ENCODE measurements at places on chromosomes 1 and 21.

DNA sequence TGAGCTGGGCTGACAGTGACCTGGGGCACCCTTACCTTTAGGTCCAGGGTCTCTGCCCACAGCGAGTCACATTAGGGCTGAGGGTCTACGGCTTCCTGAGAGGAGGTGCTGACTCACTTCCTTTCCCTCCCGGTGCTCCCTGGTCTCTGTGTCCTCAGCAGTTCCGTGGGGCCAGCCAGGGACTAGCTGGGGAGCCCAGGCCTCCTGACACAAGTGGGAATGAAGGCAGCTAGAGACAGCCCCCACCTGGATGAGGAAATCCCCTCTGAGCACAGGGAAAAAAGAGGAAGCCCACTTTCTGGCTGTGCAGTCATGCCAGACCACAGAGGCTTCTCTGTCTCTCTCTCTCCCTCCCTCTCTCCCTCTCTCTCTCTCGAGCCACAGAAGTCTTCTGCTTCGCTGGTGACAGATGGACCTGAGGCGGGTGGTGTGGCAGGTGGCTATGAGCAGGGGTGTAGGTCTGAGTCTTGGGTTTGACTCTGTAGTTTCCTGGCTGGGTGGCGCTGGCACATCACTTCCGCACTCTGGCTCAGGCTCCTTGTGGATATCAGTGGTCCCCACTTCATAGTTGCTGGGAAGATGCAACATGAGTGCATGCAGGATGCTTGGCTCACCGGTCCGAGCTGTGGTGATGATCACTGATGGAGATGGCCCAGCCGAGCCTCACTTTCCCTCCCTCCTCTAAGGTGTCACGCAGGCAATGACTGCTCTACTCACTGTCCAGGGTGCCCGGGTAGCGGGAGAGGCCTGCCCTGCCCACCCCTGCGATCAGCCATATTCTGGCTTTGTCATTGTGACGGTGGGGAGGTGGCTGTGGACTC, 3.5 kb downstream of the SLC66A1 start:
- no peaks in the 10 kb centered on the region for H3K27me3 ChIP-seq
- DNase-seq, result no peak
- no peak overlapping the region for H3K4me3 ChIP-seq
- peak overlapping the region; percentile 90 for H3K27ac ChIP-seq
- H3K4me1 ChIP-seq, result peaks cover 31% of the 10 kb centered on the region

GRCh38 chr1:202012544-202013478, 2.4 kb downstream of the ELF3 start:
- peaks cover 4% of the 10 kb centered on the region for H3K36me3 ChIP-seq
- no peak overlapping the region for H3K4me3 ChIP-seq
- peaks cover 7% of the 10 kb centered on the region for H3K4me1 ChIP-seq
- DNase-seq, result no peak

DNA sequence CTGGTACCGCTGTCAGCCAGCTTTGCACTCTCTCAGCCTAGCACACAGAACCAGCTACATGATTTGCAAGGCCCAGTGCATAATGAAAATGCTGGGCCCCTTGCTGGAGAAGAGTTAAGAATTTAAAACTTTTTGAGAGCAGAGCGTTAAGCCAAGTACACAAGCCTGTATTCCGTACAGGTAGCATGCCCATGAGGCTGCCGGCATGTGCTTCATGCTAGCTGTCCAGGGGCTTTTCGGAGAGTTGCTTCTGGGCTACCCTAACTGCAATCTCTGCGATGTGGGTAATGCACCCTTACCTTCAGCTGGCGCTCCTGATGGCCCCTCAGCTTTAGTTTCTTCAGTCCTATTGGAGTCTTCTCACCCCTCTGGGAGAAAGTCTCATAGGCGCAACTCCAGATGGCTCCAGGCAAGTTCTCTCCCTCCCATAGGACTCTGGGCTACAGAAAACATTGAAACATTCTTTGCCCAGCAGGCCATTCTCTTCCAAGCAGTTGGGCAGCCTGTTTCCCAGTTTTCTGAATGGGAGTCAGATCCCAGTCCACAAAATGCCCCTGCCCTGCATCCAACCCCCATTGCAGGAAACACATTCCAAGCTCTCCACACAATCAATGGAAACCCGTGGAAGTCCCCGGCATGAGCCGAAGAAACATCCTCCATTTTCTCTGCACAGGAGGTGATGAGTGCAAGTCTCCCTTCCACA, 5.7 kb upstream of the AKT3 start:
- H3K27me3 ChIP-seq, result peaks cover 30% of the 10 kb centered on the region
- no peak overlapping the region for H3K4me3 ChIP-seq
- peaks cover 8% of the 10 kb centered on the region for H3K4me1 ChIP-seq
- H3K27ac ChIP-seq, result no peak overlapping the region
- peaks cover 10% of the 10 kb centered on the region for H3K36me3 ChIP-seq

- H3K4me3 ChIP-seq, result no peak overlapping the region
- H3K27ac ChIP-seq, result no peak overlapping the region
- H3K27me3 ChIP-seq, result peaks cover 19% of the 10 kb centered on the region
- H3K4me1 ChIP-seq, result peaks cover 5% of the 10 kb centered on the region
- H3K36me3 ChIP-seq, result no peaks in the 10 kb centered on the region
Observed at GRCh38 chr1:119680193-119680592, 31.5 kb upstream of the PHGDH start.

- no peak for DNase-seq
- no peaks in the 10 kb centered on the region for H3K4me1 ChIP-seq
- H3K36me3 ChIP-seq, result peaks cover 4% of the 10 kb centered on the region
- H3K27me3 ChIP-seq, result no peaks in the 10 kb centered on the region
- H3K27ac ChIP-seq, result no peak overlapping the region
Observed at GRCh38 chr1:11944358-11944931, 9.9 kb downstream of the PLOD1 start.

DNA sequence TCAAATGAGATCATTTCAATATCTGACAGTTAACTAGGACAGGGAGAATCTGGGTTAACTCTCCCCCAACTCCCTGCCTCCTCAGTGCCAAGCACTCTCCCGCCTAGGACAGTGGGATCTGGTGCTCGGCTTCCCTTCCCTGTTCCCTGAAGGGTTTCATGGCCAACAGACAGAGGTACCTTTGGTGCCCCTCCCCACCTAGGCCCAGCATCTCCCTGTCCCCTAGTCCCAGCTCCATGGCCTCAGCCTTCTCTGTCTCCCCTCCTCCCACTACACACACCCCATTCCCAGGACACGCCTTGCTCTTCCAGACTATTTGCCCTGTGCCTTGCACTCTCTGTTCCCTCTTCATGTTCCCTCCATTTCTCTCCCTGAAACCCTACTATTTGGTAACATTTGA, 77.1 kb downstream of the CD247 start:
- H3K27me3 ChIP-seq, result no peaks in the 10 kb centered on the region
- peak overlapping the region; percentile 83 for H3K27ac ChIP-seq
- no peak overlapping the region for H3K4me3 ChIP-seq
- peaks cover 71% of the 10 kb centered on the region for H3K4me1 ChIP-seq
- H3K36me3 ChIP-seq, result peaks cover 41% of the 10 kb centered on the region
- no peak for DNase-seq

DNA sequence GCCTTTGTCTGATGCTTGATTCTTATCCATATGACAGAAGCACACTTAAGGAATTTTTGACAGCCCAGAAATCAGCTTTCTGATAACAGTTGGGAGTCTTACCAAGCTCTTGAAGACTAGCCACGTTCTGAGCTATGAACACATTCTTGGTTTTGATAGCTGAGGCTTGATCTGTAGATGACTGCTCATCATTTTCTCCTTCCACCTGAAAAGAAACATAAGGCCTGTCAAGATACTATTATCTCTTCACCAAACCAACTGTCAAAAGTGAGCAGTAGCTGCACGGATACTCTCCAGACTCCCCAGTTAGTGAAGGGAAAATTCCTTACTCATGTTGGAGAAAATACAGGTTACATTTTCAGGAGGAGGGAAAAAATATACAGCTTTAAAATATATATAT, 12.2 kb downstream of the UBR4 start:
- no peak for DNase-seq
- H3K4me1 ChIP-seq, result peaks cover 10% of the 10 kb centered on the region
- peaks cover 68% of the 10 kb centered on the region for H3K36me3 ChIP-seq
- H3K27me3 ChIP-seq, result no peaks in the 10 kb centered on the region
- no peak overlapping the region for H3K27ac ChIP-seq

- H3K4me3 ChIP-seq, result no peak overlapping the region
- H3K27ac ChIP-seq, result no peak overlapping the region
- no peak for DNase-seq
Observed at GRCh38 chr1:162093095-162093494, 23.6 kb downstream of the NOS1AP start.

DNA sequence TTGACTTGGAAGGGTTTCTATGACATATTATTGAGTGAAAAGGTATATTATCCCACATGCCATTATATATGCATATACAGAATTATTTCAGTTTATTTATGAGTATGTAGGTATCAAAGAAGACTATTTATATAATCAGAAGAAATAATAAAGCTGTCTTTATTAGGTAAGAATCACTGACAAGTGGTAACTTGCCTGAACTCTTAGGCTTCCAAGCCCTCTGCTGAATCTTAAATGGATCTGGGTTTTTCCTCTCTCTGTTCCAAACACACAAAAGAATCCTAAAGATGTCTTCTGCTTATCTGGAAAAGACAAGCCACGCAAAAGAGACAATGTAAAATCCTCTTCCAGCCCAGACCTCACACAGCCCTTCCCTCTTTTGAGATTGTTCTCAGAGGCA, 14.9 kb upstream of the SEC16B start:
- no peak overlapping the region for H3K27ac ChIP-seq
- no peak overlapping the region for H3K4me3 ChIP-seq
- no peaks in the 10 kb centered on the region for H3K27me3 ChIP-seq
- H3K36me3 ChIP-seq, result no peaks in the 10 kb centered on the region
- DNase-seq, result no peak

DNA sequence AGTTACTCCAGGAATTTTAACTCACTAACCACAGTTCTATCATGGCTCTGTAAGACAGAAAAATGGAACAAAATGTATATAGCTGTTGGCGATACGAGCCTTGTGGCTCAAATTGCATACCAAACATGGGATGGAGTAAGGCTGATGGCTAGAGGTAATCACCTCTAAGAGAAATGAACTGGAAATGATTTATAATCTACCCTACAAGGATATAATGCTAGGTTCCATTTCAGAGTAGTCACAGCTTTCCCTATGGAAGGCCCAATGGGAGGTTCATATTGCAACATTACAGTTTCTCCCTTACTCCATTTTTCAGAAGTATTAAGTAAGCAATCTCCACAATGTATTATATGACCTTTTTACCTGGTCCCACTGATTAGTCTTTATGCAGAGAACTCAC, 61.6 kb downstream of the EDEM3 start:
- no peaks in the 10 kb centered on the region for H3K27me3 ChIP-seq
- peaks cover 25% of the 10 kb centered on the region for H3K36me3 ChIP-seq
- no peak overlapping the region for H3K27ac ChIP-seq
- DNase-seq, result no peak
- no peaks in the 10 kb centered on the region for H3K4me1 ChIP-seq
- H3K4me3 ChIP-seq, result no peak overlapping the region

DNA sequence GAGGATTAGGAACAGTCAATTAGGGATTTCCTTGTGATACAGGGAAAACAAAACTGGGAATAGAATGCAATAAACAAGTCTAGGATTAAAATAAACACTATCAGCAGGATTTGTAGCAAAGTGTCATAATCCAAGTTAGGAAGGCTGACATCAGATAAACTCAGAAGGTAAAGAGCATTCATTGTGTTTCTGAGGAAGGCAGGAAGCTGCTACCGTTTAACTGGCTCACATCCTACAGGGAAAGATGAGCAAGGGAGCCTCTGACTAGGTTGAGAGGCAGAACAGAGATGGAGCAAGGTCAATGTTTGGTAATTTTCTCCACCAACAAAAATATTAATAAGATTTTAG, 124.7 kb downstream of the POU2F1 start:
- no peak for DNase-seq
- H3K4me3 ChIP-seq, result no peak overlapping the region

- H3K27me3 ChIP-seq, result no peaks in the 10 kb centered on the region
- H3K4me1 ChIP-seq, result peaks cover 49% of the 10 kb centered on the region
- no peaks in the 10 kb centered on the region for H3K36me3 ChIP-seq
- H3K4me3 ChIP-seq, result no peak overlapping the region
- DNase-seq, result no peak
- no peak overlapping the region for H3K27ac ChIP-seq
Observed at GRCh38 chr1:180643693-180644092, 11.9 kb downstream of the XPR1 start.

DNA sequence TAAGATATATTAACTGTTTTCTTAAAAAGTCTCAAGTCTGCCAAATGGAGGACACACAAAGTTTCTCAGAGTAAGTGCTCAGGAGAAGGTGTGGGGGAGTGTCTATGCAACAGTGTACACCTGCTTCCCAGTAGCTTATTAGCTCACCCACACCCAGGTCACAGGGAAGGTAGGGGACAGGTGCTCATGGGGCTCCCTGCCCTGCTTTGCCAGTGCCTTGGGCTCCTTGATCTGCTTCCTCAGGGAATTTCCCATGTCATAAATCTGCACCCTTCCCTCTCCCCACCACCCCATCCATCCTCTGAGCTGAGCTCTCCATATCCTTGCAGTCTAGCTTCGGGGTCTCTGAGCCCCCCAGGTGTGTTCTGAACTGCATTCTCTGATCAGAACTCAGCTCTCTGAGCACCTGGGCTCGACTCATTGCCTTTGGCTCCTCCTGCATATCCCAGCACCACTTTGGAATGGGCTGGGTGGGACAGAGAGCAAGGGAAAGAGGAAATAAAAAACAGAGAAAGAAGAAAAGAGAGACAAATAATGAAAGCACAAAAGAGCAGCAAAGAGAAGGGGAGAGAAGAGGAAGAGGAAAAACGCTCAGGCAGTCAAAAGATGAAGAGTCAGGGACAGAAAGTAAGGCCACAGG, 87.0 kb upstream of the ATP1B1 start:
- DNase-seq, result no peak
- no peaks in the 10 kb centered on the region for H3K4me1 ChIP-seq
- no peak overlapping the region for H3K4me3 ChIP-seq
- no peaks in the 10 kb centered on the region for H3K36me3 ChIP-seq

- DNase-seq, result no peak
- peak overlapping the region; percentile 96 for H3K27ac ChIP-seq
- no peaks in the 10 kb centered on the region for H3K27me3 ChIP-seq
- H3K4me3 ChIP-seq, result no peak overlapping the region
- H3K36me3 ChIP-seq, result peaks cover 4% of the 10 kb centered on the region
- peaks cover 64% of the 10 kb centered on the region for H3K4me1 ChIP-seq
Observed at GRCh38 chr1:230082211-230082610, 15.2 kb downstream of the GALNT2 start.

- no peaks in the 10 kb centered on the region for H3K36me3 ChIP-seq
- H3K4me1 ChIP-seq, result no peaks in the 10 kb centered on the region
- no peaks in the 10 kb centered on the region for H3K27me3 ChIP-seq
- DNase-seq, result no peak
- no peak overlapping the region for H3K4me3 ChIP-seq
Observed at GRCh38 chr1:74693473-74693872, 19.9 kb upstream of the ERICH3 start.
